ENCODE measurements at places on chromosomes 16 and 17.

- no peak for DNase-seq
These were observed 130.6 kb downstream of the NLK start for GRCh38 chr17:28173031-28173561.

DNA sequence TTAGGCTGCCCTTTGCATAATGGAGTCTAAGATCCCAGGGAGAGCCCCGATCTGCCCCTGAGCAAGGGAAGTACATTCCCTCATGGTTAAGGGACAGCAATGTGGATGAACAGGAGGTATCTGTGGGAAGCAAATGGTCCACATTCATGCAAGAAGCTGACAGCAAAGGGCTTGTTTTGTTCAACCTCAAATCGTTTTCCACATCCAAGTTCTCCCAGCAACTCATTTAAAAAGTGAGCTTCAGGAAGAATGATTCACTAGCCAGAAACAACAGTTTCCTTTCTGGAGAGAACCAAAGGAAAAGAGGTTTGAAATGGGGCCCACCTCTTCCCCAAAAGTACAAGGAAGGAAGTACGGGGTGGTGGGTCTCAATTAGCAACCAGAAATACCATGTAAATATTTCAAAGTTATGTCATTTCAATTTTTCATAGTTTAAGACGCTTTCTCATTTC is 9.4 kb downstream of the HSPB9 start:
- DNase-seq = no peak

GRCh38 chr16:754656-755055 is 5.9 kb upstream of the MSLN start:
- no peak for DNase-seq

DNA sequence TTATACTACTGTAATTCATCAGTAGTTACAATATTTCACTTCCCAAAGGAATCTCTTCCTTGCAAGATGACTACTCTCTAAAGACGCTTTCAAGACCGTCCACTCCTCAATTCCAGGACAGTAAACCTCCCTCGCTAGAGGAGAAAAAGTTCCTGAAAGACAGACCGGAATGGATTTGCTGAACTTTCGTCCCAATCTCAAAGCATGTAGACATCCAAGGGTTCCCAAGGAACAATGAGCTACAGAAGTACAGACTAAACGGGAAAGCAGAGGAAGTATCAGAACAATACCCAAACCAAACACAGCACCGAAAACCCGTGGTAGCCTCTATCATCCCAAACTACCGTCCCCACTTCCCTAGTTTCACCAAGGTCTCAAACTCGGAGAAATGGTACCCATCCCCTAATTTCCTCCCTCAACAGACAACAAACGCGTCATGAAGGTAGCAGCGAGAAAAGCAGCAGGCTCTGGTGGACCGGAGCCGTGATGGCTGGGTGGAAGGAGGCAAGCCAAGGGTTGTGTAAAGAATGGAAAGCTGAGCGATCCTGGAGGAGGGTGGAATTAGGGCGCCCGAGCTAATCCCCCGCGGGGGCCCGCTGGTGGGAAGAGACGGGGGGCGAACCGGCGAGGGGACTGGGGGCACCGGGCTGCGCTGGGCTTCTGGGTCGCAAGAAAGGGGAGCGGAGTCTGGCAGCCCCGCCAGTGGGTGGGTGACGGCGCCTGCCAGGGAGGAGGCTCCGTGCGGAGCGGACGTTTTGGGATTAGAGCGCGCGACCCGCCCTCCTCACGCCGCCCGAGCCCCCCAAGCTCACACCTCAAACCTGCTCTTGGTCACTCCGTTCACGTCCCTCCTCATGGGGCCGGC is 647 bp downstream of the FBXL20 start:
- no peak for DNase-seq

DNA sequence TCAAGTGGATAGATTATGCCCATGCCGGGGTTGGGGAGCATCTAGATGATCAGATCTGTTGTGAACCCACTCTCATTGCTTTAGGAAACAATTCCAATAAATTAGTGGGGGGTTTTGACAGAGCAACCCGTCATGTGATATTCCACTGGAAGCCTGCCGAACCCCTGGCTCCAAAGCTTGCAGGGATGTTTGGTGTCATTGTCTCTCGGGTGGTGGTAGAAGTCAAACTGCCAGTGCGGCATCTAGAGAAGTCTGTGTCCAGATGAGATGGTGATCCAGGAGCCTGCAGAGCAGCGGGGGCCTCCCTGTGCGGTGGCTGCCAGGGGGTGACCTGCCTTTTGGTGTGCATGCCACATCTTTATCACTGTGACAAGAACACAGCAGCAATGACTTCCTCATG is 91.7 kb downstream of the SHISA6 start:
- no peak for DNase-seq

DNA sequence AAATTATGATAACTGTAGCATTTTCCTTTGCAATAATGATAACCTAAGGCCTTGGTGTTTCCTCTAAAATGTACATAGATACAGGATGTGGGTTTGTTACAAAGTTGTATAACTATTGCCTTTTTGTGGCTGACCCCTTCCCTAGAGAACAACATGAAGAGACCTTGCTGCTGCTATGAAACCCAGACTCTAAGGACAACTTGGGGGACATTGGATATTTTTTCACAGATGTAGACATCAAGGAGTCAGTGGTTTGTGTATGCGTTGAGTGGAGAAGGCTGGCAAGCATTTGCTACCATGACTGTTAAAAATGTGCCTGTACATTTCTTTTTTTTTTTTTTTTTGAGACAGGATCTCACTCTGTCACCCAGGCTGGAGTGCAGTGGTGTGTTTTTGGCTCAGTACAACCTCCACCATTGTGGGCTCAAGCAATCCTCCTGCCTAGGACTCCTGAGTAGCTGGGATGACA is 12.3 kb downstream of the HMOX2 start:
- no peak for DNase-seq

DNA sequence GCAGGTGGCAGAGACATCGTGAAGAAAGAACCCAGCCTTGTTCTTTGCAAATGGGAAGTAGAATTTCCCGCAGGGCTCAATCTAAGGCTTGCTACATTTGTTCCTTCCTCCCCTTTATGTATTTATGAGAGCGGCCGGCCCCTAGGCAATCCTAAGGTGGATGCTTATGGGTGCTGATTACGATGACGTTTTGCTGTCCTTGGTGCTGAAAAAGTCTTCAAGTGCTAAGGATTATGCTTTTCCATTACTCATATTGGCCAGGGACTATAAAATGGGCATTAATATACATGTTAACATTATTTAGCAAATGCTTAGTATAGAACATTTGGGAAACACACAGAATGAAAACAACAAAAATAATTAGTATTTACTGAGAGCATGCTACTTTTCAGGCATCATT is 313.3 kb upstream of the XYLT1 start:
- DNase-seq = peak; percentile 35

GRCh38 chr16:50474138-50474537 is 74.1 kb upstream of the NKD1 start:
- no peak for DNase-seq

DNA sequence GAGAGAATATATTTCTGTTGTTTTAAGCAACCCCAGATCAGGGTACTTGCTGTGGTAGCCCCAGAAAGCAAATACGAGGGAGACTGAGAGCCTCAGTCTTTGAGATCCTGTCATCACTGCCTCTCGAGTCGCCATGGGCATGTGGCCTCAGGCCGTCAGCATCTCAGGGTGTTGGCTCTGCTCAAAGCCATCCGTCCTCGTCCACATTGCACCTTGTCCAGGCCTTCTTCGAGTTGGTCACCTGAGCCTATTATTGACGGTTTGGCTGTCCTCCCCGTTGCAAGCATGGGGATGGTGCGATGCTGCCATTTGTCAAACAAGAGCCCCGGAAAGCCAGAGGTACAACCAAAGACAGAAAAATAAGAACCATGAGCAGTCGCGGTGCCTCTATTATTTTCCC is 136.9 kb downstream of the IRF8 start:
- no peak for DNase-seq

DNA sequence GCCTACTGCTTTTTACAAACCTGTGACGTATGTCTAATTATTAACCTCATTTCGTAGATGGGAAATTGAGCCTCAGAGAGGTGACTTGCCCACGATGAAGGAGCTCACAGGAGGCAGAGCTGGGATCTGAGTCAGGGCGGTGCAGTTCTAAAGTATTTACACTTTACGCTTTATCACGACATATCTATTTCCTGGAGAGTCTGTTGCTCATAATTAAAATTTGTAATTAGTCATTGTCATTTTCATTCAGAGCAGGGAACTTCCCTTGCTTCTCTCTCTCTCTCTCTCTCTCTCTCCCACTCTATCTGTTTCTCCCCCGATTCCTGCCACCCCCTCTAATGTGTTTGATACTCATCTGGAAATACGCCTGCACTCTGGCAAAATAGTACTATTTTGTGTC is 5.9 kb downstream of the SLC5A11 start:
- no peak for DNase-seq

GRCh38 chr17:75516619-75517296 is 430 bp downstream of the TSEN54 start:
- peak; percentile 46 for DNase-seq

DNA sequence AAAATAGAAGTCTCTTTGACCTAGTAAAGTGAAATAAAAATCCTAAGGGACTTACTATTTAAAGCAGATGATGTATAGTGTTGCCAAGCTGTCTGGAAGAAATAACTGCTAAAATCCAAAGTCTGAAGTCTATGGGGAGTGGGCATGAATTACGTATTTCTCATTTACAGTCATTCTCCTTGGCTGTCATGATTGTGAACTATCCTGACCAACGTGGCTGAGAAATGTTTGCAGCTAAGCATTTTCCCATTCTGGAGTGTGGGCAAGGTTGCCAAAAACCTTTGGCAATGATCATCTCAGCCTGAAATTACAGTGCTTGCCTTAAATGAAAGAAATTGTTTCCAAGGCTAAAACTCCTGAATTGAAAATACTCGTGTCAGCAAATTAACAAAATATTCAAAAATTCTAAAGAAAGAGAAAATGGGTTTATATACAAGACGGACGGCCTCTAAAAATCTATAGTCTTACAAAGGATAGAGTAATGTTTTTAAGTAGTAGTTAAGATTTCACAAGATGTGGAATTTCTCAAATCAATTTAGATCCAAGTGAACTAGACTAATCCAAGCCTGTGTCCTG is 77.0 kb downstream of the CACNG1 start:
- no peak for DNase-seq

- DNase-seq = no peak
These were observed 55.3 kb downstream of the USP10 start for GRCh38 chr16:84754956-84755672.

DNA sequence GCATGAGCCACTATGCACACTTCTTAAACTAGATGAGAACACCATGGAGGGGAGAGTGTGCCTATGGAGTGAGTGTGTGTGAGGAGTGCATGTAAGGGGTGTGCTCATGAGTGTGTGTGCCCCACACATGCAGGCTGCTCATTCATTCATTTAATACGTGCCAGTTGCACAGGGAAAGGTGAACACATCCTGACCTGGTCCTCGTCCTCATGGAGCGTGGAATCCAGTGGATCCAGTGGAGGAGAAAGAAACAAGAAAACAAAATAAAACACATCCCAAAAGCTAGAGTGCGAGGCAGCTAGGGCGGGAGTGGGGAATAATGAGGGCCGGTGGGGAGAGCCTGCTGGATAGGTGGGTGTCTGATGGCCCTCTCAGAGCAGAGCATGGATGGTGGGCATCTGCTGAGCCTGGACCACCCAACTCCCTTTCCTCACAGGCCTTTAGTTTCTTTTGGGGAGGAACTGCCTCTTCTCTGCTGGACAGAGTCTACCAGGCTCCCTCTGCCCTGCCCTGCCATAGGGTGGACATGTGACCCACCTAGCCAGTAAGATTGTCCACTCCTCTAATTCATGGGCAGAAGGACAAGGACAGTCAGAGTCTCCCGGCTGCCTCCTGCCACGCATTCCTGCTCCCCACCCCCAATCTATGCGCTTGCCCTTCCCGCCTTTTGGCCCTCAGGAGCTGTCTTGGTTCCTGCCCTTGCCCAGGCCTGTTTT is 204.3 kb downstream of the RAB11FIP4 start:
- no peak for DNase-seq

- no peak for DNase-seq
These were observed 2.9 kb upstream of the MAFG start for GRCh38 chr17:81930142-81931125.

DNA sequence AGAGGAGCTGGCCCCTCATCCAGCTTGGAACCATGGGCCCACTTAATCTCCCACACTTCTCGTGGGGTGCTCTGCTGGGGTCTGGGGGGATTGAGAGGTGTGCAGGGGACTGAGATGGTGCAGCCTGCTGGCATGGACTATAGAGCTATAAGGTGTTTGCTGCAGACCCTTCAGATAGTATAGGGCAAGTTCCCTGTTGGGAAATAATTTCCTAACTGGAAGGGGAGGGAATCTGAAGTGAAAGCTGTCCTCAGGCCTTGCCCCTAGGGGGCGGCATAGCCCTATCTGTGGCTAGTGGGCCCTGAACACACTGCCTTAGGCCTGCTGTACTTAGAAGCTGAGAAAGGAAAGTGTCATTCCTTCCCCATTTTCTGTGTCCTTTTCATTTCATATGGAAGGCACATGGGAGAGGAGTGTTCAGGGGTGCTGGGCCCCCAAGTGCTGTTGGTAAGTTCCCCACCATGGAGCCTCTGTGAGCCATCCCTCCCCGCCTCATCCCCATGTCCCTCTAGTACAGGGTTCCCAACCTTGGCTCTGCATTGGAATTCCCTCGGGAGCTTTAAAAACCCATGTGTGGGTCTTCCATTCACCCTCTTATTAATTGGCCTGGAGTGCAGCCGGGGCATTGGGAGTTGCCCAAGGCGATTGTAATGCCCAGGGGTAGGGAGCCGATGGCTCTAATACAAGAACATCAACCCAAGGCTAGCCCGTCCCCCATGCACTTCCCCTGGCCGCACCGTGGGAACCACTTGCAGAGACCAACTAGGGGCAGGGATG is 19.7 kb downstream of the GOSR2 start:
- peak; percentile 87 for DNase-seq

GRCh38 chr17:66713533-66714042 is 121.3 kb upstream of the CACNG5 start:
- no peak for DNase-seq

- DNase-seq = no peak
These were observed 39.3 kb downstream of the SALL1 start for GRCh38 chr16:51111759-51112158.

DNA sequence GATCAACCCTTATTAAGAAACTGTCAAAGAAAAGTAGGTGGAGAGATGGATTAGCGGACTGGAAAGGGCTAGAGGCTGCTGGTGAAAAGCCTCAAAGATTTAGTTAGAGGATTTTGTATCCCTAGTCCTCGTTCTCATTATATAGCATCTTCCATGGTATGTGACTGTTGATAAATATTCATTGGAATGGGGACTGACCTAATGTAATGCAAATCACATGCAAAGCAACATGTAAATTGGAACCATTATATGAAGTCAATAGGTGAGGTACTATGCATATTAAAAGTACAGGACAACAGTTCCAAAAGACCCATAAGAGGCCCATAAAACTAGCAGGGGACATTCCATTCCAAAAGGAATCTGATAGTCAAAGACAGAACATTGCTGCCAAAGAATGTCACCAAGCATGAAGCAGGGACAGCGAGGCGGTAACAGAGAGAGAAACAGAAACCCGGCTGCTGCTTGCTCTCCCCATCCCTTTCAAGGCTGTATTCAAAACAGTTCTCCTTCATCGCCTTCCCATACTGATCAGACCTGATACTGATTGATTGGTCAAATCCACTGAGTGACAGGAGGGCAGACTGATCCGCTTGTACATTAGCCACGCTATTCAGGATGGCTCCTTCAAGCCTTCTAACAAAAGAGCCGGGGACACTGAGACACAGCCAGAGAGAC is 44.5 kb downstream of the SOX9 start:
- DNase-seq = peak; percentile 18

All from WTC11 (cell line).